ENCODE measurements at places on chromosomes 1 and 21.

- no peak for DNase-seq
Observed at GRCh38 chr21:28554660-28555475, 437.8 kb downstream of the LTN1 start.

- no peak for DNase-seq
Observed at GRCh38 chr1:58136387-58136786, 410.1 kb downstream of the OMA1 start.

DNA sequence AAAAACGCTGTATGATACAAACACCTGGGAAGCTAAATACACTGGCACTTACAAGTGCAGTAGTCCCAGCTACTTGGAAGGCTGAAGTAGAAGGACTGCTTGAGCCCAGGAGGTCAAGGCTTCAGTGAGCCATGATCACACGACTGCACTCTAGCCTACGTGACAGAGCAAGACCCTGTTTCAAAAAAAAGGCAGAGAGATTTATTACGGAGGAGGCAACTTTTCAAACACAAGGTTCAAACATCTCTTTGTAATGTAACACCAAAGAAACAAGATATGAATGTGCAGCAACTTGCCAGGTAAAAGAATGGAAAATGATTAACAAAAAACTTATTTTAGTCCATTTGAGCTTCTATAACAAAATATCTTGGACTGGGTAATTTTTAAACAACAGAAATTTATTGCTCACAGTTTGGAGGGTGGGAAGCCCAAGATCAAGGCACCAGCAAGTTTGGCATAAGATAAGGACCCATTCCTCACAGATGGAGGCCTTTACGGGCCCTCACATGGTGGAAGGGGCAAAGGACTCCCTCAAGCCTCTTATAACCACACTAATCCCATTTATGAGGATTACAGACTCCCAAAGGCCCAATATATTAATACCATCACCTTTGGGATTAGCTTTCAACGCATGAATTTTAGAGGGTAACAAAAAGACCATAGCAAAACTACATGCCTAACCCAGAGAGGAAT is 73.3 kb downstream of the EVI5 start:
- no peak for DNase-seq

GRCh38 chr1:93864175-93864574 is 14.8 kb downstream of the DNTTIP2 start:
- DNase-seq, result no peak

GRCh38 chr1:88661951-88662699 is 21.9 kb upstream of the PKN2 start:
- DNase-seq, result no peak

DNA sequence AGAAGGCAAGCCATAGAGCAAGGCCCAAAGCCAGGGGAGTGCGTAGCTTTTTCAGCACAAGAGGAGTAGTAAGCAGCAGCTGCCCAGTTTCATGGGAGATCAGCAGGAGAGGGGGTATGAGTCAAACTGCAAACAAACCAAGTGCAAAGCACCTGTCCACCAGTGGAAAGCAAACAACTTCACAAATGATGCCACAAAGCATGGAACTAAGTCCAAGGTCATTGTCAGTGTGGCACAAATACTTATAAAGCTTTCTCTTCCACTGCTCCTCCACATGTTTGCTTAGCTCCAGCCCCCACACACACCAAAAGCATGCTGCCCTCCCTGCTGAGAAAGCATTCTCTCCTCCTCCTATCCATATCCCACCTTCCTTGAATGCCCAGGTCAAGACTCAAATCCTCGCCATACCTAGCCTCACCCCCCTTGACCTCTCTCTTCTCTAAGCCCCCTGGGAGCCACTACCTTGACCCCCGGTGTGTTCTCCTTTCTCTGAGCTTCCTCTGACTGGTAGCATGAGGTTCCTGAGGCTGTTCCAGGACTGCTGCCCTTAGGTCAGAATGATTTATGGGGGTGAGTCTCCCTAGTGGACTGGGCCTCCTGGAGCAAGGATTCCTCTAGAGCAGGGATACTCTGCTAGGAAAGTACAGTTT is 70.4 kb downstream of the DMAP1 start:
- no peak for DNase-seq

- no peak for DNase-seq
Observed at GRCh38 chr1:30409476-30410152, 313.8 kb downstream of the MATN1 start.

- DNase-seq, result no peak
Observed at GRCh38 chr1:46175243-46175642, 356 bp downstream of the TSPAN1 start.

DNA sequence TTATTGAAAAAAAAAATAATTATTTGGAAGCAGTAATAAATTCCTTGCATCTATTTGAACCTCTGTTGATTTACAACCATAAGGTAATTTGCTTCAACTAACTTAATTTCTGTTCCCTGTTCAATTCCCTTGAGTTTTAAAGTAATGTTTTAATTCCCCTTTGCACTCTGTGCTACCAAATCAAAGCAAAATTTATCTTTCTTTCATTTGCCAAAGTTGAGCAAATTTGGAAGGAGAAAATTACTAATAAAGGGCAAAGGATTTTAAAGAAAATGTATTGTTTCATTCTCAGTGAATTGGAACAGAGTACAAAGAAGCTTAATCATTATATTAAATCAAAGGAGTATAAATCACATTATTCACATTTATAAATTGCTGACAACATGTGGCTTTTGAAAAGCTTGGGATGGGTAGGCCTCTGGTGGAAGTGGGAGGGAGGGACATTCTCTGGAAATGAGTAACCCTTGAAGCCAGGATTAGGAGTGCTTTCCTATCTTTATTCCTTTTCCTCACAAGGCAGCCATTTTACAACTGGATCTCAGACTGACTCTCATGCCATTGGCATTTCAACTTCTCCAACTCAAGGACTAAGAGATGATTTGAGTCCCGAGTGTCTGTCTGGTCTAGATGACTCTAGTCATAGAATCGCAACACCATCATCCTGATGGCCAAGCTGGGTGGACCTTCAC is 331.6 kb upstream of the DUSP10 start:
- no peak for DNase-seq

DNA sequence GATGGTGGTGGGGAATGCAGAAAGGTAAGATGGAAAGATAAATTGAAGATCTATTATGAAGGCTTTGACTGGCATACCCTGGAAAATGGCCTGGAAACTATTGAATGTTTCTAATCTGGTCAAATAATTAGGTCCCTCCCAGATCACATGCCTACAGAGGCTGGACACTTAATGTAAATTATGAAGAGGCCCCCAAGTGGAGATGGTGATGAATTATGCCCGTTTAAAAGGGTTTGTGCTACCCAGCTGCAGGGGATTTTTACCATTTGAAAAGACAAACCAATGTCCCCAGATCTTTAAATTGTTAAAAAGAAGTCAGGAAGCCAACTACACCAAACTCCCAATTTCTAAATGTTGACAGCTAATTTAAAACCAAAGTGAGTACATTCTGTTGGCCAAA is 35.7 kb upstream of the FMN2 start:
- no peak for DNase-seq

DNA sequence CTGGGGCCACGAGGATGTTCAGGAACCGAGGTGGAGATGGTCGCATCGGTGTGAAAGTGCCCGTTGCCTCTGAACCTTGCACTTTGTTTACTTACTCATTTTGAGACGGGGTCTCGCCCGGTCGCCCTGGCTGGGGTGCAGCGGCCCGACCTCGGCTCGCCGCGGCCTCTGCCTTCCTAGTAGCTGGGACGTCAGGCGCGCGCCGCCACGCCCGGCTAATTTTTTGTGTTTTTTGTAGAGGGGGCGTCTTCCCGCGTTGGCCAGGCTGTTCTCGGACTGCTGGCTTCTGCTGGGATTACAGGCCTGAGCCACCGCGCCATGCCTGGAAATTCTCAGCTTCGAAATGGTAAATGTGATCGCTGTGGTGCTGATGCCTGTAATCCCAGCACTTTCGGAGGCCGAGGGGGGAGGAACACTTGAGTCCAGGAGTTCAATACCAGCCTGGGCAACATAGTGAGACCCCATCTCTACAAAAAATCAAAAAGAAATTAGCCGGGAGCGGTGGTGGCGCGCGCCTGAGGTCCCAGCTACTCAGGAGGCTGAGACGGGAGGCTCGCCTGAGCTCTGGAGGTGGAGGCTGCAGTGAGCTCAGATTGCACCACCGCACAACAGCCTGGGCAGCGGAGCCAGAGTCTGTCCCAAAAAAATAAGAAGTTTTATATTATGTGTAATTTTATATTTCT is 684 bp upstream of the MRPL20 start:
- peak; percentile 34 for DNase-seq

DNA sequence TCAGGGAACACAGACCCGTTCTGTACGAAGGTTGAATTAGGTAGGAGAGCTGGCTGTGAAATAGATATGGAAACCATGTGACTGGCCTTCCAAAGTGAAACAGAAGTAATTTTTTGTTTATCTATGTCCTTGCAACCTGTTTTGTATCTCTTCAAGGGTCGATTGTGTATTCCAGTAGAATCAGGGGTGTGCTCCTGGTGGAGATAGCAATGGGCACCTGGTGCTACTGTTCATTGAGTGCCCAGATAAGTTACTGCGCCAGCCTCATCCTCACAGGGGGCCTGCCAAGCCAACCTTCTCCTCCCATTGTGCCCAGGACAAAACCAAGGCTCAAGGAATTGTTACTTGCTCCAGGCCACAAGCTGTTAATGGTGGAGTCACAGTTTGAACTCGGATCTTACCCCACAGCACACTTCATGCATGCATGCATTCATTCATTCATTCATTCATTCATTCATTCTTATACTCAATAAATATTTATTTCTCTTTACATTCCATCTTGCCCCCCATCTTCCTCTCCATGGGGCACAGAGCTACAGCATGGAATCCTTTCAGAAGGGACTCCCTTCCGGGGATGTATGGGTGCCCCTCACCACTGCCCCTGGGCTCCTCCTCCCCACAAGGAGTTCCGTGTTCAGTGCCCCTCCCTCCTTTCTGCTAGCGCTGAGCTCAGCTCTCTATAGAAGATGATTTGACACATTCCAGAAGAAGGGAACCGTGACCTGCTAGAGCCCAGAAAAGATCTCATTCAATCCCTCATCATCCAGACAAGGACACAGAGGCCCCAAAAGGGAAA is 24.0 kb downstream of the ADORA1 start:
- no peak for DNase-seq

DNA sequence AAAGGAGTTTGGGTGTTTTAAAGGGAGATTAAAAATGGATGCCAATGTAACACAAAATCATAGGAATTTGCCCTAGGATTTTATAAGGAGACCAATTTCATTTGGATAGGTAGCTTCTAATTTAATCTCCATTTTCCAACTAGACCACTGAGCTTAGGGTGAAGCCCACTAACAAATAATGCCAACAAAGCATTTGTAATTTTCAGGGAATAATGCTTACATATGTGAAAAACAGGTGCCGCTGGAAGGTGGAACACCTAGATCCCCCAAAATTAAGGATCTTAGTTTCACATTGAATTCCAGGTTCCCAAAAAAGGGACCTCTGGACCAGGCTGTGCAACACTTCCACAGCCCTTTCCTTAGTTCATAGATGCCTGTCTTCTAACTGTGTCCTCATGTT is 66.2 kb upstream of the B3GALT5 start:
- DNase-seq, result no peak

DNA sequence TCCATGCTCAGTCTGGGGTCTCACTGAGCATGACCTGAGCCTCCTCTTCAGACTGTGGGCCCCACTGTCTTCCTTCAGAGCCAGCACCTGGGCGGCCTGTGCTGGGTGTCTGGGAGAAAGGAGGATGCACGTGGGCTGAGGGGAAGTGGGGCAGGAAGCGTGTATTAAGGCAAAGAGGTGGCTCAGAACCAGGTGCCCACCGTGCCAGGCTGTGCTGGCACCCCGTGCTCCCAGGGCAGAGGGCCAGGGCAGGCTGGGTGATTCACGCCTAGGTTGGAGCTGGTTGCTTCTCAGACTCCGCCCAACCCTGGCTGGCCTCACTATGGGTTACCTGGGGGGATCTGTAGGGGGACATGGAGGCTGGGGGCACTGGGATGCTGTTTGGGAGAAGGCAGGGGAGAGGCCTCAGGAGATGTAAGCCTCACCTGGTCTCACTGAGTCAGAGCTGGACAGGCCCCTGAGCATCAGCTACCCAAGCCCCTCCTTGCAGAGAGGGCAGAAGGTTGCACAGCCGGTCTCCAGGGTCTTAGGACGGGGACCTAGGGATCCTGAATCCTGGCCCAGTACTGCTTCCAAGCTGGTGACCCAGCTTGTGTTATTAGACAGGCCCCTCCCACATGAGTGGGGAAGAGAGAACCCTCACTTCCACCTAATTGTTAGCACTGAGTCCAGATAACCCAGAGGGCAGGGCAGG is 18.6 kb upstream of the PADI1 start:
- no peak for DNase-seq

DNA sequence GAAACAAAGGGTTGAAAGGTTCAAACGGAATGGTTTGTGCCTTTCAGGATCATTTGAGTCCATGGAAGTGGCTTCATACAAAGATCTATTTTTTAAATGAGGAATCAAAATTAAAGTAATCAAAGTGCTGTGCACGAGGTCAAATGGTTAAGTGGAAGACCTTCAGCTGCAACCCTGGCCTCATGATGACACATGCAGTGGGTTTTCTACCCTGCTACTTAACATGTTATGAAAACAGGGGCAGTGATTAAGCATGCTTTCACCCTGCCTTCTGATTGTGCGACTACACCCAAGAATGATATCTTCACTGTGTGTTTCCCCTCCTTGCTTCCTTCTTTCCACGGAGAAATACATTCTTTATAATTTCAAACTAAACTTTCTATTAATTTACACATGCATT is 604.2 kb downstream of the LRRIQ3 start:
- DNase-seq, result no peak

Data from activated CD8-positive, alpha-beta memory T cell treated with anti-CD3 and anti-CD28 coated beads, Interleukin-2, amount 50 U/mL, for 4 hours (primary cell).